ENCODE measurements at places on chromosomes 1 and 21.

DNA sequence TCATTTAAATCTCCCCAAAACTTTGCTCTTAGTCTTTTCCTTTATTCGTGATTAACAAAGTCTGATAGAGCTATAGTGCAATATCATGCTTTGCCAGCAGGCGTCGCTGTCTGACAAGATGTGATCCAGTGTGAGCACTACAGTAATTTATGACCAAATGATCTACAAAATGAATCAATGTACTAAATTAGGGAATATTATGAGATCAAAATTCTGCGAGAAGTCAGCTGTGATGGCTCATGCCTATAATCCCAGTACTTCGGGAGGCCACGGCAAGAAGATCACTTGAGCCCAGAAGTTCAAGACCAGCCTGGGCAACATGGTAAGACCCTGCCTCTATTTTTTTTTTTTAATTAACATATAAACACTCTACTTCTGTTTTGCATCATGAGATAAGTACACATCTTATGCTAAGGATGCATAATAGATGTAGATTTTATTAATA lies 3.6 kb upstream of the SPSB1 start:
- H3K36me3 ChIP-seq = peaks cover 2% of the 10 kb centered on the region
- H3K4me3 ChIP-seq = no peak overlapping the region
- H3K4me1 ChIP-seq = peaks cover 9% of the 10 kb centered on the region
- peaks cover 5% of the 10 kb centered on the region for H3K27me3 ChIP-seq

- H3K27ac ChIP-seq = no peak overlapping the region
- no peaks in the 10 kb centered on the region for H3K36me3 ChIP-seq
- no peaks in the 10 kb centered on the region for H3K27me3 ChIP-seq
- DNase-seq = no peak
- no peaks in the 10 kb centered on the region for H3K4me1 ChIP-seq
- H3K4me3 ChIP-seq = no peak overlapping the region
These were observed 324.0 kb upstream of the NEGR1 start for GRCh38 chr1:72606216-72606810.

DNA sequence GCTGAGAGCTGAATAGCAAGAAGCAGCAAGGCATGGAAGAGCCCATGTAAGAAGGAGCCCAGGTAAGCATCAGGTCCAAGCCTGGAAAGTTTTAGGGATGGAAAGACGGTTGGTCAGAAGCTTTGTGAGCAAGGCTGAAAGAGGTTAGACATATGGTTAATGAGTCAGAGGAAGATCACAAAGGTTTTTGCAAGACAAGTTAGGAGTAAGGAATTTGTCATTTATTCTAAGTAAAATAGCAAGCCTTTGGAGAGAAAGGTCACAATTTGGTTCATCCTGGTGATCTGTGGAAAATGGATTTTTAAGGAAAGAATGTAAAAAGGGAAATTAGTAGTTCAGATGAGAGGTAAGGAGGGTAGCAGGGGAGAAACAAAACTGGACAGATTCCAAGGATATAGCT lies 106.7 kb downstream of the DPYD start:
- no peak overlapping the region for H3K4me3 ChIP-seq
- peaks cover 5% of the 10 kb centered on the region for H3K4me1 ChIP-seq
- no peak for DNase-seq
- H3K27ac ChIP-seq = no peak overlapping the region
- peaks cover 25% of the 10 kb centered on the region for H3K36me3 ChIP-seq

DNA sequence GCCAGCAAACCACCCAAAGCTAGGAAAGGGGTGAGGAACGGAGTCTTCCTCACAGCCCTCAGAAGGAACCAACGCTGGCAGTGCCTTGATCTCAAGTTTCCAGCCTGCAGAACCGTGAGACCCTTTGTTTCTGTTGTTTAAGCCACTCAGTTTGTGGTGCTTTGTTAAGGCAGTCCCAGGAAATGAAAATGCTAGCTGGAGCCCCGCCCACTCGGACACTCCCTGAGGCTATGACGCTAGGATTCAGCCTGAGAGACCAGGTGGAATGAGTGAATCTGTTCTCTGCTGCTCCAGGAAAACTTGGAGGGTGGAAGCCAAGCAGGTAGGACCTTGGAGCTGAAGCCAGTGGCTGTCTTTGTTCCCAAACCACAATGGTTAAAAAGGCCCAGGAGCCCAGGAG lies 196.5 kb upstream of the POU3F1 start:
- H3K4me1 ChIP-seq = no peaks in the 10 kb centered on the region
- peaks cover 6% of the 10 kb centered on the region for H3K27me3 ChIP-seq
- H3K4me3 ChIP-seq = no peak overlapping the region
- DNase-seq = no peak
- no peaks in the 10 kb centered on the region for H3K36me3 ChIP-seq
- no peak overlapping the region for H3K27ac ChIP-seq

- no peak overlapping the region for H3K4me3 ChIP-seq
- H3K4me1 ChIP-seq = no peaks in the 10 kb centered on the region
- peaks cover 27% of the 10 kb centered on the region for H3K27me3 ChIP-seq
- H3K36me3 ChIP-seq = no peaks in the 10 kb centered on the region
- no peak overlapping the region for H3K27ac ChIP-seq
- no peak for DNase-seq
These were observed 541.2 kb downstream of the PTPRU start for GRCh38 chr1:29777522-29777921.

- no peak overlapping the region for H3K27ac ChIP-seq
- no peak overlapping the region for H3K4me3 ChIP-seq
- DNase-seq = no peak
- H3K4me1 ChIP-seq = no peaks in the 10 kb centered on the region
- H3K27me3 ChIP-seq = no peaks in the 10 kb centered on the region
These were observed 51.0 kb downstream of the TNN start for GRCh38 chr1:175118375-175119367.

GRCh38 chr1:66546047-66546810 lies 12.3 kb downstream of the SGIP1 start:
- no peaks in the 10 kb centered on the region for H3K27me3 ChIP-seq
- no peak overlapping the region for H3K27ac ChIP-seq
- no peak overlapping the region for H3K4me3 ChIP-seq
- H3K36me3 ChIP-seq = no peaks in the 10 kb centered on the region
- no peaks in the 10 kb centered on the region for H3K4me1 ChIP-seq
- no peak for DNase-seq
